Daoy (cell line): ENCODE measurements at places on chromosomes 4 and X.

GRCh38 chr4:121358473-121358872, 22.3 kb downstream of the QRFPR start:
- no peak for DNase-seq

DNA sequence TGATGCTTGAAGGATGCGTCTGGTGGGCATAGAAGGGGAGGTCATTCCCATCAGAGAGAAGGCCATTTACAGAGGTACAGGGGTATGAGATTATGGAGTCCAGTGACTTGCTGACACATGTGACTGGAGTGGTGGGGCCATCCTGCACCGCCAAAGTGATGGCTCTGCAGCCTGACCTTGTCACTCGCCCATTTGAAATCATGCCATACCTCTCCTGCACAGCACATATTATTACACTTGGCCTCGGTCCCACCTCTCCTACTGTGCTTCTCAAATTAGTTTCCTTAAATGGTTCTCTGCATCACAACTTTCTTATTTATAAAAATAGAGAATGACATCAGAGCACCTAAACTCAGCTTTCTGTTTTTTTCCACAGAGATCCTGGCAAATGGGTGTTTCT, 60.7 kb upstream of the HAND2 start:
- DNase-seq: no peak

DNA sequence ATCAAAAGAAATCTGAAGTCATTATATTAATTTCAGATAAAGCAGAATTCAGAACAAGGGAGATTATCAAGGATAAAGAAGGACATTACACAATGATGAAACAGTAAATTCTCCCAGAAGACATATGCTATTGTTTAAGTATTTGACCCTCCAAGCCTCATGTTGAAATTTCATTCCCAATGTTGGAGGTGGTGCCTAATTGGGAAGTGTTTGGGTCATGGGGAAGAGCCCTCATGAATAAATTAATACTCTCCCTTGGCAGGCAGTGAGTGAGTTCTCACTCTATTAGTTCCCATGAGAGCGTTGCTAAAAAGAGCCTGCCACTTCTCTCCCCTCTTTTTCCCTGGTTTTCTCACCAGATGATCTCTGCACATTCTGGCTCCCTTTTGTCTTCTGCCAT, 249.9 kb upstream of the GRIA3 start:
- DNase-seq: no peak

GRCh38 chr4:28250646-28251045, 1390.0 kb downstream of the STIM2 start:
- no peak for DNase-seq

- no peak for DNase-seq
Observed at GRCh38 chr4:147786031-147786430, 54.1 kb downstream of the ARHGAP10 start.

DNA sequence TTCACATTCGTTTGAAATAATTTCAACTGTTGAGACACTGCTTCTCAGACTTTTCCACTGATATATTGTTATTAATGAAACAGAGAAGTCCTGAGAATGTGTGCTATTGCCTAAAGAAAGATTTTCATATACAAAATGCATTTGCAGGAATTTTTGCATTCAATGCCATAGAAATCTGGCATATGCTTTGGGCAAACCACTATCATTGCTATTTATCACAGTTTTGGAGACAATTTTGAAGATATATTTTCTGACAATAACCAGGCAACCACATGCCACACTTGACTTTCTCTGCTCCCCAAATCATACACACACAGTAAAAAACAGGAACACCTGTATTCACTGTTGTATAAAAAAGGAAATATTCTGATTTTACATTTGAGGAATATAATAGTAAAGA, 1303.7 kb upstream of the IGFBP7 start:
- DNase-seq: no peak

DNA sequence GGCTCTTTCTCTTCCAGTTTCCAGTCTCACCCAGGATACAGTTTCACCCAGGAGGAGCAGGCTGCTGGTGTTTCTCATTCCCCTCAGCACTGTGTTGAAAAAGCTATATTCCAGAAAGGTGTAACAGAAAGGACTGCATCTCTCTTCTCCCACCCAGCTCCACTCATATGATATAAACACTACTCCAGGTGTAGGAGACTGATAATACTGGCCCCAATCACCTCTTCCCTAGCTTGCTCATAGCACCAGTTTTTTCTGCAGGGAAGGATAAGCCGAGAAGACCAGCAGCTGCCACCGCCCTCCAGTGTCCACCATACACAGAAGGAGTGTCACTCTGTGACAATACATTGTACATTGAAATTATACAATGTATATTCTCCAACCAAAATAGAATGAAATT, 105.5 kb upstream of the STK26 start:
- DNase-seq: no peak

DNA sequence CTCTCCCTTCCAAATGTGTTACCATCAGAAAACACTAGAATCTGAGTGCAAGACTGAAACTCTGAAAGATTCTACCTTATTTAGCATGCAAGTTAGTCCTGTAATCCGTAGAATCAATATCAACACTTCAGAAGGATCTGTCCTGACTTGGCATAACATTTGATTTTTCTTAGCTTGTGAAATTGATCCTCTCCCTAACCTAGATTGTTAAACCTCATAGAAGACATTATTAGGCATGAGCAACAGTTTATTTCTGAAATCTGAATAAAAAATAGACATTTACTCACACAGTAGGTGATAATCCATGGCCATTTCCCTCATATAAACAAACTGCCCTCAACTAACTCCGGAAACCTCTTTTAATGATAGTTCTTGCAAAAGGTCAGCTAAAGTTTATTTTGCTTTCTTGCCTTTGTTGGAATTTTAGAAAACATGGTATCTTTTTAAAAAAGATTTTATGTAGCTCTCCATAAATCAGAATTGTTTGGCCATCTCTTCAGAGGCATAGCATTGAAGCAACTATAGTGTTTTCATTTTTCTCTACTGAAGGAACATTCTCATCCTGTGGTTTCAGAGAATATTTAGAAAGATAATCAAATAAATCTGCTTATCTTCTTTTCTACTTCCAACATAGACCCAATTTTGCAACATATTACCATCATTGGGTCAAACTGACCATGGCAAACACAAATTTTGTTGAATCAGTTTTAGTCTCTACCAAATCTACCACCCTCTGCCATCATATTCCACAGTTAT, 38.5 kb upstream of the PDLIM5 start:
- no peak for DNase-seq

DNA sequence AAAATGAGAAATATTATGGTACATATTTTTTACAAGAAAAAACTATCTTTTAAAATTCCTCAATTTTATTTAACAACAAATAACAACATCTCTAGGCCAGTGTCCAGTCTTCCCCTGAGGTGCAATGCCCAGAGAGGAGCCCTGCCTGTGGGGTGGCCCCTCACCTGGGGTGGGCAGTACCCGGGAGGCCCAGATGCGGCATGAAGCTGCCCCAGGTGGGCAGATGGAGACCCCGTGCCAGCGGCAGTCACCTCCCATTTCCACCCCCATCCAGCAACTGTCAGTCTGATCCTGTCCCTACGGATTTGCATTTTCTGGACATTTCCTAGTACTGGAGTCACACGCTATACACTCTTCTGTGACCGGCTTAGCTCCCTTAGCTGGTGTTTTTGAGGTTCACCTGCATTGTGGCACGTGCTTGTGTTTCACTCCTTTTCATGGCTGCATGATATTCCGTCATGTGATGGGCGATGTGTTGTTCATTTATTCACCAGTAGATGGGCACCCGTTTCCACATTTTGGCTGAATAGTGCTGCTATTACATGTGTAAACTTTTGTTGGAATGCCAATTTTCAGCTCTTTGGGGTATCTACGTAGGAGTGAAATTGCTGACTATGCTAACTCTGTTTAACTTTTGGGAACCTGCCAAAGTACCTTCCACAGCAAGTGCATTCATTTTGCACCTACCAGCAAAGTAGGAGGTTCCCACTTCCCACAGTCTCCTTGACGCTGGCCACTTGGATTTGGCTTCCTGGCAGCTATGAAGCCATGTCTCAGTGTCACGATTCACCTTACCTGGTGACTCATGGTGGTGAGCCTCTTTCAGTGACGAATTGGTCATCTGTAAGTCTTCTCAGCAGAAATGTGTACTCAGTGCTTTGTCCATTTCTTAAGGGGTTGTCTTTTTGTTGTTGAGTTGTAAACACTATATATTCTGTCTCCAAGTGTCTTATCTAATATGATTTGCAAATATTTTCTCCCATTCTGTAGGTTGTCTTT, 11.7 kb upstream of the MAEA start:
- DNase-seq: peak; percentile 28

GRCh38 chr4:139873111-139873860, 207.7 kb downstream of the MGST2 start:
- no peak for DNase-seq

GRCh38 chr4:159484864-159485263, 382.0 kb downstream of the RAPGEF2 start:
- DNase-seq: no peak
